ENCODE measurements at places on chromosomes 2 and 18.

- no peak for DNase-seq
Observed at GRCh38 chr2:181165199-181165868, 184.9 kb downstream of the UBE2E3 start.

GRCh38 chr2:135490376-135490775 lies 40.6 kb downstream of the ZRANB3 start:
- no peak for DNase-seq

- DNase-seq, result no peak
Observed at GRCh38 chr2:133940134-133940533, 313.7 kb upstream of the MGAT5 start.

GRCh38 chr2:15378148-15378908 lies 182.8 kb downstream of the NBAS start:
- no peak for DNase-seq

GRCh38 chr2:11158916-11159573 lies 3.8 kb downstream of the SLC66A3 start:
- no peak for DNase-seq

- no peak for DNase-seq
Observed at GRCh38 chr18:3269241-3269913, 7.4 kb downstream of the MYL12B start.

DNA sequence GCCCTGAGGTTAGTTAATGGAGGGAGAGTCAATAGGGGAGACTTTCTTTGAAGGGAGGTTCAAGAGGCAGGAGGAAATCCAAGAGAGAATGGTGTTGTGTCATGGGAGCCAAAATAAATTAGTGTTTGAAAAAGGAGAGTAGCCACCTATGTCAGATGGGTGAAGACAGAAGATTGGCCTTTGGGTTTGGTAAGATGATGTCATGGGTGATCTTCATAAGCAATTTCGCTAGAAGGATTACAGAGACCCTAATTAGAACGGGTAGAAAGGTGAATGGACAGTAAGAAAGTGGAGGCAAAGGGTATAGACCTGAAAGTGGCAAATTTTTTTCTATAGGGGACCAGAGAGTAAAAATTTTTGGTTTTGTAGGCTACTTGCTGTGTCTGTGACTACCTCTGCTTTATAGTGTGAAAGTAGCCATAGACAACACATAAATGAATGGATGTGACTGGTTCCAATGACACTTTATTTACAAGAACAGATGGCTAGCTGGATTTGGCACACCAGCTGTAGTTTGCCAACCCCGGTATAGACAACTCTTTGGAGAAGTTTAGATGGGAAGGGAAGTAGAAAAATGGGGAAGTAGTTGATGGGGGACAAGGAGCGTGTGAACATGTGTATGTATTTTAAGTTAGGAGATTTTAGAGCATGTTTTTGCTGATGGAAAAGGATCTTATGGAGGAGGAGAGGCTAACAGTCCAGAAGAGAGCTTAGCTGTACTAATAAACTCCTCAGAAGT lies 9.3 kb downstream of the STAMBP start:
- DNase-seq, result no peak

GRCh38 chr2:206920310-206920709 lies 19.0 kb upstream of the CPO start:
- DNase-seq, result no peak
